Retinal pigment epithelial cell (primary cell): ENCODE measurements at places on chromosomes 1 and 21.

DNA sequence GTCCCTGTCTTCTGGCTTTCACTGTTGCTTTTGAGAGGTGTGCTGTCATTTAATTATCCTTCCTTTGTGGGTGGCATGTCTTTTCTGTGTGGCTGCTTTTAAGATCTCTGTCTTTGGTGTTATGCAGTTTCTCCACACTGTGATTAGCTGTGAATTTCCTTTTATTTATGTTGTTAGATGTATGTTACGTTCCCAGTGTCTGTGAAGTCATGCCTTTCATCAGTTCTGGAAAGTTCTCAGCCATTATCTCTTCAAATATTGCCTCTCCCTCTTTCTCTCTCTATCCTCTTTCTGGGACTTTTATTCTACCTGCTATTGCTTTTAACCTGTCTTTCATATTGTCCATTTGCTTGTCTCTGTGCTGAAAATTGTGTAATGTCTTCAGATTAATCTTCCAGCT is 21.0 kb upstream of the CSF3R start:
- no peak for DNase-seq

- DNase-seq, result no peak
Measured at GRCh38 chr1:163440090-163440489, 118.3 kb downstream of the NUF2 start.

- DNase-seq, result peak; percentile 66
Measured at GRCh38 chr1:6003568-6004411, 11.6 kb upstream of the NPHP4 start.

DNA sequence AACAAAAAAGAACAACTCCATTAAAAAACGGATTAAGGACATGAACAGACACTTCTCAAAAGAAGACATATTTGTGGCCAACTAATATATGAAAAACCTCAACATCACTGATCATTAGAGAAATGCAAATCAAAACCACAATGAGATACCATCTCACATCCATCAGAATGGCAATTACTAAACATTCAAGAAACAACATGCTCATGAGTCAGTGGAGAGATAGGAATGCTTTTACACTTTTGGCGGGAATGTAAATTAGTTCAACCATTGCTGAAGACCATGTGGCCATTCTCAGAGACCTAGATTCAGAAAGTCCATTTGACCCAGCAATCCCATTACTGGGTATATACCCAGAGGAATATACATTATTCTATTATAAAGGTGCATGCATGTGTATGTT is 1442.6 kb upstream of the B3GALT2 start:
- no peak for DNase-seq

GRCh38 chr1:187244623-187245022 is 415.9 kb downstream of the PLA2G4A start:
- no peak for DNase-seq

- no peak for DNase-seq
Measured at GRCh38 chr1:107047602-107048001, 8.9 kb upstream of the PRMT6 start.

- no peak for DNase-seq
Measured at GRCh38 chr1:54158071-54158470, 5.3 kb upstream of the CDCP2 start.

GRCh38 chr1:174999936-175000696 is at the start of gene CACYBP:
TSS of gene CACYBP (plus strand) at chr1:174999947. CDS start at chr1:175000181, 234 bp downstream.
- DNase-seq, result no peak

DNA sequence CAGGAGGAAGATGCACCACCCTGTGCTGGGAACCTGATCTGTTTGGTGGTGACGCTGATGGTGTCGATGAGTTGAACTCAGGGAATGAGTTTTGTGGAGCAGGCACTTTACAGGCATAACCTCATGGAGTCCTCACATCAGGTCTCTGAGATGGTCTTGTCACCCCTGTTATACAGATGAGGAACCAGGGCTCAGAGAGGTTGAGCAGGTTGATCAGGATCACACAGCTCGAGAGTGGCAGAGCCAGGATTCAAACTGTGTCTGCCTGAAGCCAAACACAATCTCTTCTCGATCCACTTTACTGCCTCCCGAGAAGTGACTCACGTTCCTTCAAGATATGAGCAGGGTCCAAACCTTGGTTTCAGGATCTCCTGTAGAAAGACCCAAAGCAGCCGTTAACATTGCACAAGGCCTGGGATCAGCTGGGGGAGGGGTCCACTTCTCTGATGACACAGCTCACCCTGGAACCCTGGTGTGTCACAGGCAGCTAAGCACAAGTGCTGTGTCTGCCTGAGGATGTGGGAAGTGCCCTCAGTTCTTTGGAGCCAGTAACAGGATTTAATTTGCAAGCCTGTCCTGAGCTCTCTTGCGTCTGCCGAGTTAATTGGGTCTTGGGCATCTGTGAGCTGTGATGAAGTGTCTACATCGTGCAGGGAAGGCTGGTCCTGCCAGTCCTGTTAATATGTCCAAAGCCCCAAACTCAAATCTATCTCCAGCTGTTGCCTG is 65.4 kb upstream of the STUM start:
- no peak for DNase-seq

- DNase-seq, result no peak
Measured at GRCh38 chr1:155092641-155093040, 14.0 kb downstream of the EFNA3 start.

DNA sequence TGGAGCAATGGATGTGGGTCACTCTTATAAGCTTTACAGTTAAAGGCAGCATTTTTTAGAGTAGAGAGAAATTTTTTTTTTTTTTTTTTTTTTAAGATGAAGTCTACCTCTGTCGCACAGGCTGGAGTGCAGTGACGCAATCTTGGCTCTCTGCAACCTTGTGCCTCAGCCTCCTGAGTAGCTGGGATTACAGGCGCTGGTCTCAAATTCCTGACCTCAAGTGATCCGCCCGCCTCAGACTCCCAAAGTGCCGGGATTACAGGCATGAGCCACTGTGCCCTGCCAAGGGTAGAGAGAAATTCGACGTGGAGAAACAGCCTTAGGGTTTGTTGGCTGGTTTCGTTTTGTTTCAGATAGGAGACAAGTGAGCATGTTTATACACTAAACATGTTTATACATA is 594.2 kb upstream of the ADAMTS5 start:
- DNase-seq, result no peak

DNA sequence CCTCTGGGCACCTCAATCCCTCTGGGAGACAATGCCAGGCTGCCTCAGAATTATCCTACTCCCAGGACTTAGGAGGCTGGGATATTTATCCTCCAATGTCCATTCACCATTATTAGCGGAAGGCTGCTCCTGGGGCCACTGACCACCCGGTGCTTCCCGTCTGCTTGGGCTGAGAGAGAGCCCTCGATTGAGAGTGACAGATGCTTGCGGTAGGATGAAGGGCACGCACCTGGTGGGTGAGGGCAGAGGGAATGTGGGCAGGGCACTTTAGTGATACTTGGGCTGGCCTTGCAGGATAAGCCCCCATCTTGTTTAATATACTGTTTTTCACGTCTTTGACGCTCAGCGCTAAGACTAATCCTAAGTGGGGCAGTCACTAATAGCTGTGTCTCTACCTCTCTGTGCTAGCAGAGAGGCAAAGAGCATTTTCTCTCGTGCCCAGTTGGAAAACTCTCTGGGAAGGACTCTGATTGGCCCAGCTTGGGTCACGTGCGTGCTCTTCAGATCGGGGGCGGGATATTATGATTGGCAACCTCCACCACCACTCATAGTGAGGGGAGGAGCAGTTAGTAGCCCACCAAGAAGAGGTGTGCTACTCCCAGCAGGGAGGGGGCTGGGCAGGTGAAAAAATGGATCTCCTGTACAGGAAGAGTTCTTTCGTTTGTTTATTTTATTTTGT is 10.6 kb upstream of the PARS2 start:
- DNase-seq, result no peak

GRCh38 chr1:40344597-40344996 is 27.5 kb upstream of the COL9A2 start:
- peak; percentile 77 for DNase-seq

- no peak for DNase-seq
Measured at GRCh38 chr21:36260802-36261201, 59.2 kb upstream of the MORC3 start.
